ENCODE measurements at places on chromosomes 16 and 17.

GRCh38 chr16:57471852-57472664 lies 9.6 kb downstream of the POLR2C start:
- DNase-seq, result no peak

DNA sequence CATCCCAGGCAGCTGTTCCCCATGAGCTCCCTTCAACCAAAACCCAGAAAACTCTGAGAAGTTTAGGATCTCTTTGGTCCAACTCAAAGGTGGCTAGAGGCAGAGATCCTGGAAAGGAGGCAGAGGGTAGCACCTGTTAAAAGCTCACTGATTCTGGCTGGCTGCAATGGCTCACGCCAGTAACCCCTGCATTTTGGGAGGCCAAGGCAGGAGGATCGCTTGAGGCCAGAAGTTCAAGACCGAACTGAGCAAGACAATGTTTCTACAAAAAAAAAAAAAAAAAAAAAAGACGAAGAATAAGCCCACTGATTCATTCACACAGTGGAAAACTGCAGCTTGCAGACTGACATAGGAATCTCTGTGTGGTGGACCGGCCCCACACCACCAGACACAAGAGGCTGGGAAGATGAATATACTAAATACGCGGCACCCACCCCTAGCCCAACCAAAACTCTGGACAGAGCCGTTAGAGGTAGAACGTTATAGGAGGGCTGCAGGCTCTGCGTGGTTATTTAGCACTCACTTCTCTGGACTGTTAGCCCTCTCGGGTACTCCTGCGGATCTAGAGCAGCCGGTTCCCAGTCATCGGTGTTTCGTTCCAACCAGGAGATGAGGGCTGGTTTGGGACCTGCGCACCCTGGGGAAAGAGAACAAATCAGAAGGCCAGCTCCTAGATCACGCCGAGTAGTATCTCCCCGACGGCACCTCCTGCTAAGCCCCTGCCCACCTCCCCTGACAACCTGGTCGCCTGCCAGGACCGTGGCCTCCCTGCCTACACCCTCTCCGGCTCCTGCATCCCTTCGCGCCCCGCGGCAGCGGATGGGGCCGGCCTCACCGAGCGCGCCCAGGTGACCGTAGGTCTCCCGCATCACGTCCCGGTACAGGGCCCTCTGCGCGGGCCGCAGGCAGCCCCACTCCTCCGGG lies 925 bp downstream of the ZNF689 start:
- no peak for DNase-seq

DNA sequence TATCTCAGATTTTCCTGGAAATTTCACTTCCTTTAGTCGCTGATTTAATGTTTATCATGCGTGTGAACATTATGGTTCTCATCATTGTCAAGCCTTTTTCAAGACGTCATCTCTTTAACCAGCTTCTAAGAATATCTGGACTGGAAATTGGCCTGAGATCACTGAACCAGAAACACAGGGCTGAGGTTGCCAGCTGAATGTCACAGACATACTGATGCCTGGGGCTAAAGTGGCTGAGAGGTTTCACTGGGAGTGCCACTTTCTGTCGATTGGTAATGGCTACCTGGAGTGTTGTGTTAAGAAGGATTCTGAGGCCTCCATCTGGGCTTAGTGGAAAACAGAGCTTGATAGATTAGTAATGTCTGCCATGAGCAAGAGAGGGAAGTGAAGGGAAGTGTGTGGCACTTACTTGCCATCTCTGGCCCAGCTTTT lies 54.2 kb downstream of the CRISPLD2 start:
- no peak for DNase-seq

DNA sequence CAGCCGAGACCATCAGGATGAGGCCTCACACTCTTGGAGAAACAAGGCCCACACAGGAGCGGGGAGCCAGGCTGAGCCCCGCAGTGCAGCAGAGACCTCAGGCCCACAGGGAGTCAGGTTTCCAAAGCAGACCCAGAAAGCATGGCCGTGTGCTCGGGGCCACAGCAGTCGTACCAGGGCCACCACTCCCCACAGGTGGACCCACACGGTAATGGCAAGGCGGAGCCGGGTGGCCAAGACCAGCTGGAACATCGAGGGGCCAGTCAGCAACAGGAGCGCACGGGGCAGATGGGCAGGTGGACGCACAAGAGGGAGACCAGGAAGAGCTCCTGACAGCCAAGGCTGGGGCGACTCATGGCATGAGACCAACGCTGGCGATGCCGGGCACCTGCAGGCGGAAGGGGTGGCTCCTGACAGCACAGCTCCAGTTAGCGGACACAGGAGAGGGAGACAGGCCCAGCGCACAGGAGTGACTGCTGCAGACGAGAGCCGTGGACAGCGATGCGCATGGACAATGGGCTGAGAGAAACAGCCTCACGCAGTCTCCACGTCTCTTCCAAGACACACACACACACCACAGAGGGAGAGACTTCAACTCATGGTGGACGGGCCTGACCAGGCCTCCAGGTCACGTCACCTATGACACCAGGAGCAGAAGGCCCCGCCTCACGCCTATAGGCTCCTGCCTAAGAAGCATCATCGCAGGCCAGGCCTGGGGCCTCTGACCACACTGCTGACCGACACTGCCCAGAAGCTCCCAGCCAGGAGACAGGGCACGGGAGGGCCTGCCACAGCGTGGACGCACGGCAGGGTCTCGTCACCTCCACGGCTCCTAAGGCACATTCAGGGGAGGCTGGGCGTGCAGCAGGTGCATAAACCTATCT lies 58.6 kb downstream of the ZNF778 start:
- DNase-seq, result no peak

DNA sequence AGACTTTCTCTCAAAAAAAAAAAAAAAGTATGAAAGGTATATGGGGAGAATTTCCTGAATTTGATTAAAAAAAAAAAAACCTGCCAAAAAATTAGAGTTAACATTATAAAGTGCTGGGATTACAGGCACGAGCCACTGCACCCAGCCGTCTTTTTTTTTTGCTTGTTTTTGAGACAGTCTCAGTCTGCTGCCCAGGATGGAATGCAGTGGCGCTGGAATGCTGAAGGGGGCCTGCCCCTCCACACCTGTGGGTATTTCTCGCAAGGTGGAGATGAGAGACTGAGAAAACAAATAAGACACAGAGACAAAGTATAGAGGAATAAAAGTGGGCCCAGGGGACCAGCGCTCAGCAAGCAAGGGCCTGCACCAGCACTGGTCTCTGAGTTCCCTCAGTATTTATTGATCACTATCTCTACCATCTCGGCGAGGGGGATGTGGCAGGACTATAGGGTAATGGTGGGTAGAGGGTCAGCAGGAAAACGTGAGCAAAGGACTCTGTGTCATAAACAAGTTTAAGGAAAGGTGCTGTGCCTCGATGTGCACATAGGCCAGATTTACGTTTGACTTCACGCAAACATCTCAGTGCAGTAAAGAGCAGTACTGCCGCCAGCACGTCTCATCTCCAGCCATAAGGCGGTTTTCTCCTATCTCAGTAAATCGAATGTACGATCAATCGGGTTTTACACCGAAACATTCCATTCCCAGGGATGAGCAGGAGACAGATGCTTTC lies 117.2 kb downstream of the GOSR1 start:
- DNase-seq, result no peak

DNA sequence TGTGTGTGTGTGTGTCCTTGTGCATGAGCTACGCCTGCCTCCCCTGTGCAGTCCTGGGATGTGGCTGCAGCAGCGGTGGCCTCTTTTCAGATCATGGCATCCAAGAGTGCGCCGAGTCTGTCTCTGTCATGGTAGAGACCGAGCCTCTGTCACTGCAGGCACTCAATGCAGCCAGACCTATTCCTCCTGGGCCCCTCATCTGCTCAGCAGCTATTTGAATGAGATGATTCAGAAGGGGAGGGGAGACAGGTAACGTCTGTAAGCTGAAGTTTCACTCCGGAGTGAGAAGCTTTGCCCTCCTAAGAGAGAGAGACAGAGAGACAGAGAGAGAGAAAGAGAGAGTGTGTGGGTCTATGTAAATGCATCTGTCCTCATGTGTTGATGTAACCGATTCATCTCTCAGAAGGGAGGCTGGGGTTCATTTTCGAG lies 22.5 kb downstream of the STAT5A start:
- no peak for DNase-seq

- DNase-seq, result no peak
Measured at GRCh38 chr17:62392908-62393307, 12.6 kb downstream of the EFCAB3 start.

- DNase-seq, result no peak
Measured at GRCh38 chr17:18009609-18010420, 29.2 kb downstream of the ATPAF2 start.

GRCh38 chr16:66682271-66682670 lies 14.3 kb downstream of the CMTM4 start:
- no peak for DNase-seq

GRCh38 chr17:73947966-73948355 lies 255.5 kb upstream of the RPL38 start:
- no peak for DNase-seq

GRCh38 chr17:8628172-8628571 lies 2.4 kb downstream of the MYH10 start:
- no peak for DNase-seq

DNA sequence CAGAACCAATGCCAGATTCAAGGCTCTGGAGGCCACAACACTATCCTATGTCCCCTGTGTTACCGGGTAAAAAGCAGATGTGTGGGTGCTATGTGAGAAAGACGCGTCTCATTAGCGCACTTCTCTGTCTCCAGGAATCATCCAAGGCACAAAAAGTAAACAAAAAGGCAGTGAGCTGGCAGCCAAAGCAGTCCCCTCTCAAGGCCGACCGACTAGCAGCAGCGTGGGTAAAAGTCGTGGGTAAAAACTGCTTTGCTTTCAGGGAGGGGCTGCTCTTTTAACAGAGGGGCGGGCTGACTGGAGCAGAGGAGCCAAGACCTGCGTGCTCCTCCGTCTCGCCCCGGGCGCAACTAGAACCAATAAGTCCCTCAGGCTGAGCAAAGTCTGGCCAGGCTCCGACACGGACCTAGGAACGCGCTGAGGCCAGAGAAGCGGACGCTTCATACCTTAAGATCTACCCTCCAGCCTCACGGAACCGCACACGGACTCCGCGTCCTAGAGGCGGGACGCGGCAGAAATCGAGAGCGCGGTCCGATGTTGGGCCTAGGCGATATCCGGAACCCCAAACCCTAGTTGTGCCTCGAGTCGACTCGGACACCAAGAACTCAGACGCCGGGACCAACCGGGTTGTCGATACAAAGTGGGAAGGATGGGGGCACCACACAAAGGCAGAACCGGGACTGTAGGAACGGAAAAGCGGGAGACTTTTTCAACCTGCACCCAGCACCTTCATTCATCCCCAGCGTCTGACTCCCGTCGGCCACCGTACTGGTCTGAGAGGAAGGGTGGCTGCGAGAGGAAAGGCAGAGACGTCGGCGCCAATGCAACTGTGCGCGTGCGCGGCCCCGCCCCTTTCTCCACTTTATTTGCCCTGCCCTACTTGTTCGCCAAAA lies at the start of gene INTS2:
INTS2 (minus strand) TSS at position 775 of the 893 bp plus-strand sequence. CDS start 1,338 bp downstream, outside the sequence.
- DNase-seq, result peak; percentile 87

DNA sequence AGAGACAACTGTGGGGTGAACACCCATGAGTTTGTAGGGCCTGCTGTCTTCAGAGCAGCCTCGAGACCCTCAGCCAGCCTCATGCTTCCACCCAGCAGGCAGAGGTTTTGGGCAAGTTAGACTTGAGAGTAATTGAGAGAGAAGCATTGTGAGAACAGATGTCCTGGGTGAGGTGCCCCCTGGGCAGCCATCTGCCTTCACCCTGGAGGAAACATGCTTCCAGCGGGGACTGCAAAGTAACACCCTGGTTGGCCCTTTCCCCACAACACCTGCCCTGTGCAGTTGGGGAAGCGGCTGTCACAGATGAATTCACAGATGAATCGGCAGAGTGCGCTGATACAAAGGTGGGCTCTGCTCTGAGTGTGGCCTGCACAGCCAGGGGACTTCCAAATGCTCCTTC lies 23.4 kb downstream of the ATPAF2 start:
- no peak for DNase-seq

GRCh38 chr16:49026566-49027181 lies 255.0 kb downstream of the CBLN1 start:
- no peak for DNase-seq

- DNase-seq, result no peak
Measured at GRCh38 chr17:81701288-81702071, 1.7 kb upstream of the MRPL12 start.

DNA sequence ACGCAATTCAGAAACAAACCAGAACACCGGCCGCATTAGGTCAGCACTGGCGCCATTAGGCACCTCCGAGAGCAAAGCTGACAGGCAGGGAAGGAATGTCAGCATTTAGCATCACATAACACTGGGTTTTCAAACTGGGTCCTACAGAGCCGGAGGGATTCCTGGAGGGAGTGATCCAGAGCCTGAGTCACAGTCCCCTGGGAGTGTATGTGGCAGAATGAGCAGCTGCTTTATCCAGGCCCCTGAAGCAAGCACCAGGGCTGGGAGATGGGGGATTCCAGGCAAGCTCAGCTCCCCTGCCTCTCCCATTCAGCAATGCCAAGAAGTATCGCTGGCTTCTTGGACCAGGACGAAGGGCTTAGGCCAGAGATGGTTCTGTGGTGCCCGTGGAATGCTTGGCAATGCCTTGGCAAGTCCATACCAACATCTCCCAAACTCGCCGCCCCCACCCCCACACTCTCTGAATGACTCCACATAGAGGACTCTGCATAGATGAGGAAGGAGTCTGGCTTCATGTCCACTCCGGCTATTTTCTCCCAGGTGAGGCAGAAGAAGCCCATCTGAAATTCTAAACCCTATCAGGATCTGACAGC lies 20.4 kb downstream of the GAS7 start:
- DNase-seq, result no peak

GRCh38 chr17:1006054-1006453 lies 9.1 kb downstream of the TIMM22 start:
- no peak for DNase-seq

DNA sequence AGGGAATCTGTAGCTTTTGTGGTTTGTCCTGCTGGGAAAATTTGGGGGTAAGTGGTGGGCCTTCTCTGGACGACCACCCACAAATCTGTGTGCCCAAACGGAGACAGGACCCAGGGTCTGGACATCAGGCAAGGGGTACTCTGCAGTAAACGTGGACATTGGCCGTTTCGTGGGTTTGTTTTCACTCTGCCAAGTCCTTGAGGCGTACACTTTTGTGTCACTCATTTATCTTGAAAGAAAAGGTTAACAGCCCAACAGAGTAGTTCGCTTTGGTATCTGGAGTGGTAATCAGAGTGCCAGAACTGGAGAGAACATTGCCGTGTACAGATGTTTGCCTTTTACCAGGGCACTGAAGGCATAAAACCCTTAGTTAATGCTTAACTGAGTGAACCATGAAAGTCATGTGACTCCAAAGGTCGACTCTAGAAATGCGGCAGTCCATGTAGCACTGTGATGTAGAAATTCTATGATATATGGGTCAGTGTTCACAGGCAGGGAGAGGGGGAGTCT lies 15.4 kb downstream of the NAA60 start:
- no peak for DNase-seq

DNA sequence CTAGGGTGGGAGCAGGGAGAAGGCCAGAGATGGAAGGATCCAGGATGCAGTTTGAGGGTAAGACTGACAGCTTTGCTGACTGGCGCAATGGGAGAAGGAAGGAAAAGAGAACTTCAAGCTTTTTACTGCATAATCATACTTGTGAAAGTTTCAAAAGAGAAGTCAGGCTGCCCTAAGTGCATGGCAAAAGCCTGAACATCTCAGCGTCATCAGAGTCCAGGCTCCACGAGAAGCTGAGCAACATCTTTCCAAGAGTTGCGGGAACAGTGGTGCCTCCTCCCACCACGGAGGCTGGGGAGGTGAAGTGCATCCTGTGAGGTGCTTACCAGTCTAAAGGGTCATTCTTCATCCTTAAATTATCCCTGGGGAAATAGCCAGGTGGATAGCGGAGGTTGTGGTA lies 26.9 kb upstream of the SLC38A8 start:
- DNase-seq, result peak; percentile 85
